ENCODE measurements at places on chromosomes 1 and 21.
A peak's percentile ranks its signal among the peaks of the same experiment; 100 is the strongest.

DNA sequence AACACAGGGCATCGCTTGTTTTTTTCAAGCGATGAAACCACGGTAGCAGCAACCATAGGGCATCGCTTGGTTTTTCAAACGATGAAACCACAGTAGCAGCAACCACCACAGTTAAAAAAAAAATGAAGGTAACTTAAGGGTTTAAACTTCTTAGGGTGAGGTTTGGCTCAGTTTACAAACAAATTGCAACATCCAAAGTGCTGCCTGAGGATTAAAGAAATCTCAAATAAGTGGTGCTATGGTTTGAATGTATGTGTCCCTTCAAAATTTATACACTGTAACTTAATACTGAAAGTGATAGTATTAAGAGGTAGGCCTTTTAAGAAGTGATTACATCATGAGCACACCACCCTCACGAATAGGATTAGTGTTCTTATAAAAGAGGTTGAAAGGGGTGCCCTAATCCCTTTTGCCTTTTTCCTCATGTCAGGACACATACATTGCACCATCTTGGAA, 6.4 kb upstream of the GBP5 start:
- no peak for DNase-seq

DNA sequence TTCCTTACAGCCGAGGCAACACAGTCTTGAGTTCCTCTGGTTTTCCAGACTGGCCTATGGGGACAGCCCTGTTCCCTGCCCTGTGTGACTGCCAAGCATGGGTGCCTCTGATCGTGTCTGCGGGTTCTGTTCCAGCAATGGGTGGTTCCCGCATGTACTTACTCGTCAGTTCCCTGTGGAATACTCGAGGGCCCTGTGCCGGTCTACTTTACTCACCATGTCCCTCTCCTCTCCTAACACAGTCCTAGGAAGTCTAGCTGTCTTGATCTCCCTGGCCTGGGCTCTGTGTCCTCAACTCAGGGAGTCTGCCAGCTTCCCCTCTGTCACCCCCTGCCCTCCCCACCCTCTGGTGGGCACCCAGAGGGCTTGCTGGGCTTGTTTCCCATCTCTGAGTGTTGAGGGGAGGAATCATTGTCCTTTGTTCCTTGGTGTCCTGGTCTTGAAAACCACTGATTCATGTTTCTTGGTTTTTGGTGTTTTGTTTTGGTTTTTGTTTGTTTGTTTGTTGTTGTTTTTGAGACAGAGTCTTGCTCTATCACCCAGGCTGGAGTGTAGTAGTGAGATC, 36.0 kb downstream of the TRAPPC10 start:
- no peak for DNase-seq

GRCh38 chr1:203048555-203049051, 22.3 kb downstream of the PPFIA4 start:
- no peak for DNase-seq

GRCh38 chr1:76572229-76572628, 295.1 kb upstream of the ST6GALNAC5 start:
- no peak for DNase-seq

DNA sequence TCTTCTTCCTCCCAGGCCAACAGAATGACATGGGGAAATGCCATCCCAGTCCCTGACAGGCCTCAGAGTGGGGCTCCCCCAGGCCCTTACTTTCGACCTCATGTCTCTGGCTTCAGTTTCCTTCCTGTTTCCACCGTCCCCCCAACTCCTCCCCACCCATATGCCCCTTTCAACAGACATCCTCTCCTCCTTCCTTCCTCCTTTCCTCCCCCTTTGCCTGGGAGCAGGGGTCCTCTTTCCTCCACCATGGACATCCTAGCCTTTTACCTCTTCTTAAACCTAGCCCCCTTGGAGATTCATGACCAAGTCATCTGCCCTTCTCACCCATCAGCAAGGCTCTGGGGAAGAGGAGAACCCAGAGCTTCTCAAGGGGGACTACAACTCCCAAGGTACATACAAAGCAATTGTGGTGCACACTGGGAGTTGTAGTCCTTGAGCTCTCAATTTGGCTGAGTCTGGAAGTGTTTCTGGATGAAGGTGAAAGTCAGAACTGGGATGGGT, 4.0 kb downstream of the ZBTB7B start:
- no peak for DNase-seq

GRCh38 chr21:14773777-14774345, 227.7 kb upstream of the SAMSN1 start:
- DNase-seq = peak; percentile 7

DNA sequence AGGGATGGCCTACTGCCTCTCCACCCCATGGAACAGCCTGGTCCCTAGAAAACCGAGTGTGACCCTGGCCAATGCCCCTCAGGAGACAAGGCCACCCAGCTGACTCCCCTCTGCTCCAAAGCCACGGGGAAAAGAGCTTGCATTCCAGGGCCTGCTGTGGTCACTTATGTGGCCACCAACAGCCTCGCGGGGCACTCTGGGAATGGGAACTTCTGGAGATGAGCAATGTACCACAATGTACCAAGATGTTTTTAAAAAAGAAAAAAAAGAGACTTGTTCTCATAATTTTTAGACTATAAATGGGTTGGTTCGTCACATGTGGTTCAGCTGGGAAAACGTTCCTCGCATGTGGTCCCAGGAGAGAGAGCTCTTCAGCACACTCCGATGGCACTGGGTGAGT, 62.8 kb downstream of the SLC66A1 start:
- DNase-seq = no peak

- peak; percentile 77 for DNase-seq
These were observed 5.5 kb upstream of the PRKCZ start for GRCh38 chr1:2044510-2045319.

DNA sequence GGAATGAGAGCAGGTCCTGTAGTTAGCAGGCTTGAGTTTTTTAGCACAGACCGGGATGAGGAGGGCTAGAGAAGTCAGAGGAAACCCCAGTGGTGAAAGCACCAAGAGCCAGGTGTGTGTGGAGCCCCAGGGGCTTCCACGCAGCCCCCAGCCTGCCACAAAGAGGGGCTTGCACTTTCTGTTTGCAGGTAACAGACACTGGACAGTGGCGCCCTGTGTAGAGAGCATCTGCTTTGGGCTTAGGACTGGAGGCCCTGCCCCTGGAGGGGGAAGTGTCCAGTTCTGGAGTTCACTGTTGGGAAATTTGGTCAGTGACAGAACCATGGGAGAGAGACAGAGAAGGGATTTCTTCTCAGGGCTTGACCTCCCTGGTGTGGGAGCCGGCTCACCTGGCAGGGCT, 19.5 kb downstream of the AGT start:
- no peak for DNase-seq

DNA sequence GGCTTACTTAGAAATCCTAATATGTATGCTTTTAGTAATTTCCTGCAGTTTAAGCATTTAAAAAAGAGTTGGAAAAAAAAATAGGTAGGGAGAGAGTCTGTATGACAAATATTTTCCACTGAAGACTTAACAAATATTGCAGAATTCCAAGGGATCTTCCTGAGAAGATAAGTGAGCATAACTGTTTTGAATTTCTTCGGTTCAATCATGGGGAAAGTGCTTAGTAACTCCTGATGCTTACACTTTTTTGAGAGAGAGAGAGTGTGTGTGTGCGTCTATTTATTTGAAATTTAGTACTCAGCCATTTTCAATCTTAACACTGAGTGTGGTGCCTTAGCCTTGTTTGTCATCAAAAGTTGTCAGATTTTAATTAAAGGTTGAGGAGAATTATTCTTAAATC, 18.5 kb downstream of the SON start:
- no peak for DNase-seq

DNA sequence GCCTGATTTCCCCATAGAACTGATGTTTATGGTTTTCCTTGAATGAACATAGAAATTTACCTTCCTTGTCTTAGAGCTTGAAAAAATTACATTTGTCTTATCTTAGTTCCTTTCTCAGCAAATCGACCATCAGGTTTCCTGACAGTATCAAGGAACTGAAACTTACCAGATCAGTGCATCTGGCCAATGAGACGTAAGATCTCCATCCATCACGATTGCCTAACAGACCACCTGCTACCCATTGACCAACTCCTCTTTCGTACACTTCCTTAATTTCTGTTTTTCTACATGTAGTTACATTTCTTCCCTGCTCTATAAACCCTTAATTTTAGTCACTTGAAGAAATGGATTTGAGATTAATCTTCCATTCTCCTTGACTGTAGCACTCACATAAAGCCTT, 57.4 kb upstream of the TMPRSS15 start:
- DNase-seq = no peak

GRCh38 chr1:226788965-226789364, 49.9 kb upstream of the ITPKB start:
- no peak for DNase-seq

DNA sequence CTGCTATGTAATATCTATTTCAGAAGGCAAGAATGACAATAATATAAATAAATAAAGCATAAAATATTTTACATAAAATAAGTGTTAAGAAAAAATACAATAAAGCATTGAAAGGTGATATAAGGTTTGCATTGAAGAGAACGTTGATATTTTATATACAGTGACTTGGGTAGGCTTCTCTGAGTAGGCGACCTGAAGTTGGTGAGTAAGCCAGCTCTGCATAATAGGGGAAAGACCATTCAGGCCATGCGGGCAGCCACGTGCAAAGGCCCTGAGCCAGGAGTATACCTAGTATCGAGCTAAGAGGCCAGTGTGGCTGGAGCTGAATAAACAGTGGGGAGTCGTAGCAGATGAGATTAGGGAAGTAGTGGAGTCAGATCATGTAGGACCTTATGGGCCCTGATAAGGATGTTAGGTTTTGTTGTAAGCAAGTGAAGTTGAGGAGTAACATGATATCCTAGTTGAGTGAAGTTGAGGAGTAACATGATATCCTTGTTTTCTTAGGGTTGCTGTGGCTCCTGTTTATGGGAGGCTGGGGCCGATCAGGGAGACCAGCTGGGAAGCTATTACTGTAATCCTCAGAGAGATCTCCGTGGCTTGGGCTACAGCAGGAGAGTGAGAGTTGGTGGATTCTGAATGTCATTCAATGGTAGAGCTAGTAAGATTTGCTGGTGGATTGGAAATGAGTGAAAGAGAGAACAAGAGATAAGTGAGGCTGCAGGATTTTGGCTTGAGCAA, 22.0 kb downstream of the KCNK1 start:
- no peak for DNase-seq

DNA sequence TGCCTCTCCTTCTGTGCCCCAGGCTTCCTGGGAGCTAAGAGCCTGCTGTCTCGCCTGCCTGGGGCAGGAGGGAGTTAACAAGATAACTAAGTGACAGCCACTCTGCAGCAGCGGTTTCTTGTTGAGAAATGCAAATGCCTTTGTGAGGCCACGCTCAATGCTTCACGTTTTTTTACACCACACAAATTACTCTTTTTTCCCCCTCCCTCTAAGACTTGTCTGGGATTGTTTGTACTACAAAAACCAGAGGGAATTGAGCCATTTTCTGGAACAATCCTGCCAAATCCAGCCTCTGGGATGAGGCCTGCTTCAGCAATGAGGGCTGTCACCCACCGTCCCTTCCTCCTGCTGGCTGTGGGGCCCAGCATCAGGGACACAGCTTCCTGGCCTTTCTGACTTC, 119.6 kb downstream of the ACTL8 start:
- DNase-seq = peak; percentile 74

DNA sequence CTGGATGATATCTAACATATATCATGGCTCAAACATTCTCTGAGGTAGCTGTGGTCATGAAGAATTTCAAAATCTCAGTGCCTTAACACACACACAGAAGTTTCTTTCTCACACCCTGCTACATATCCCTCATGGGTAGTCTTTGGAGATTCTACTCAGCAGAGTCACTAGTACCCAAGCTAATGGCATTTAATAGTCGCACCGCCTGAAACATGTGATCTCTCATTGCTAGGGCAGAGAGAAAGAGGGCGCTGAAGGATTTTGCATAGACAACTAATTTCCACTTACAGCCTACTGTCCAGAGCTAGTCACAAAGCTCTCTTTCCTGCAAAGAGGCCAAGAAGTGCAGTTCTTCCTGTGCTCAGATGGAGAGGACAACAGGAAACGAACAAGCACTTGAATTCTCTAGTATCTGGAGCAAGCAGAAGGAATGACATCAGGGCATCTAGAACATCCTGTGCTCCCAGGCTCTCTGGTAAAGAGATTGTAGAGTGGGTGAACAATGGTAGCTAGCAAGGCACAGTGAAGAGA, 183.4 kb upstream of the PTBP2 start:
- no peak for DNase-seq

DNA sequence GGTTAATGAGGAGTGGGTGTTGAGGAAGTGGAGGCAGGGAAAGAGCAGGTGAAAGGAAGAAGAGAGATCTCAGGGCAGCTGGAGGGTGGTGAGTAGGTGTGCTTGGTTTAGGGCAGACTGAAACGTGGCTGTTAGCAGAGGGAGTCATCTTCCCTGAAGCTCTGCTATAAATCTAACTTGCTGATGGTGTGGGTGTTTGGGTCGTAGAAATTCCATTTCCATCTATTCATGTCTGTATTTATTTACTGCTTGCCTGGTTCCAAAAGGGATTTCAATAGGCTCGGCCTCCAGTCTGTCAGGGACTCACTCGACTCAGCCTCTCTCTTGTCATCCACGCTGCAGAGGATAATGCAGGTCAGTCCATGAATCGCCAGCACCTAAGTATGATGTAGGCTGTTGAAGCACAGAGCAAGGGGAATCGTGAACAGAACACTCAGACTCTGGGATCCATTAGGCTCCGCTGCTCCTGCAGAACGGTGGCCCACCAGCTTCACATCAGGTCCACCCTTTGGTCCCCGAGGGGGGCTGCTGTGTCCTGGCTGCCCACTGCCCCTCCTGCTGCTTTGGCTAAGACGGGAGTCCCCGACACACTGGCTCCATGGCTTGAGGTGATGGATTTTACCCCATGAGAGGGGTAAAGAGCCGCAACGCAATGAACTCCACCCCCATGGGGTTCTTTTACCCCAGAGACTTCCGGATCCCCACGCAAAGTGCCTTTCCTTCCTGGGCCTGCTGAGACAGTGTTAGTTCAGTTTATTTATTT, 156.2 kb downstream of the RHOU start:
- no peak for DNase-seq

DNA sequence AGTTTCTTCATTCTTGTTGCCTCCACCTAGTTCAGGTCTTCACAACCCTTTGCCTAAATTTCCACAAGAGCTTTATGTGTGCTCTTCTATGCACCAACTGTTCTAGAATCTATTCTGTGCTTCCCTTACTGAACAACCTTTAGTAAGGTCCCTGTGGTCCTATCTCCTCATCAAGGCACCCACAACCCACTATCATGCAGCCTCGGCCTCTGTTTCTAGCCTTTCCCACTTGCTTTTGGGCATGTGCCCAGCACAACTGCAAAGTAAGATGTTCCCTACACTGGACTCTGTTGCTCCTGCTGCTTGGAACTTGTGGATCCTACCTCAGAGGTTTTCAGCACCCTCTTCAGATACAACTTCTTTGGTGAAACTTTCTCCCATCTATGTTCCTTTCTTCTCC, 2.4 kb upstream of the IER5 start:
- DNase-seq = no peak

DNA sequence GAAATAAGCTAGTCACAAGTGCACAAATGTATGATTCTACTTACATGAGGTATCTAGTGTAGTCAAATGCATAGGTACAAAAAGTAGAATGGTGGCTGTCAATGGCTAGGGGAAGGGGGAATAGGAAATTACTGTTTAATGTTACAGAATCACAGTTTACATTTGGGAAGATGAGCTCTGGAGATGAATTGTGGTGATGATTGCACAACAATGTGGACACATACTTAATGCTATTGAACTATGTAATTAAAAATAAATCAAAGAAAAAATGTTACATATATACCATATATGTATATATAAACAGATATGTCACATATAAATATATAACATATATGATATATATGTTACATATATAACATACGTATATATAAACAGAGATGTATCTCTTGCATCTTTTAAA, 39.4 kb downstream of the VAV3 start:
- DNase-seq = no peak

Data from urothelium cell line (cell line).